ENCODE measurements at places on chromosomes 7 and 10.

DNA sequence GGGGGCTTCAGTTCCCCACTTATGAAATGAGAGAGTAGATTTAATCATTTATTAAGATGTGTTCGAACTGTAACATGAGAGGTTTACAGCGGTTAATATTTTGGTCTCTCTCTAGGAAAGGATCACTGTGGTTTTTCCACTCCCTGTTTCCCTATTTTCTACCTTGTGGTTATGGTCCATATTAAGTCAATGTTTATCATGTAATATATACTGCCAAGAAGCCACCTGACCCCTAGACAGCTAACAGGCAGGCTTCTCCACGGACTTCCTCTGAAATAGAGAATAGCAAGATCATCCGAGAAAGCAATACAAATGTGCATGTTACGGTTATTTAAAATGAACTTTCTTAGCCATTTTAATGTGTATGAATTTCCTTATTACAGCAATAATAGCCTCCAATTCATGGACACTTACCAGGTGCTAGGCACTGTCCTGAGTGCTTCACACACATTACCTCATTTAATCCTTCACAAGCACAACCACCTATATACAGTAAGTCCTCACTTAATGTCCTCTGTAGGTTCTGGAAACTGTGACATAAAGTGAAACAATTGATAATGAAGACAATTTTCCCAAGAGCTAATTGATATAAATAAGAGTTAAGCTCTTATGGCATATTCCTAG, 835 bp upstream of the COL28A1 start:
- no peak for DNase-seq

- no peak for DNase-seq
Measured at GRCh38 chr10:74391786-74392185, 240.8 kb downstream of the ADK start.

DNA sequence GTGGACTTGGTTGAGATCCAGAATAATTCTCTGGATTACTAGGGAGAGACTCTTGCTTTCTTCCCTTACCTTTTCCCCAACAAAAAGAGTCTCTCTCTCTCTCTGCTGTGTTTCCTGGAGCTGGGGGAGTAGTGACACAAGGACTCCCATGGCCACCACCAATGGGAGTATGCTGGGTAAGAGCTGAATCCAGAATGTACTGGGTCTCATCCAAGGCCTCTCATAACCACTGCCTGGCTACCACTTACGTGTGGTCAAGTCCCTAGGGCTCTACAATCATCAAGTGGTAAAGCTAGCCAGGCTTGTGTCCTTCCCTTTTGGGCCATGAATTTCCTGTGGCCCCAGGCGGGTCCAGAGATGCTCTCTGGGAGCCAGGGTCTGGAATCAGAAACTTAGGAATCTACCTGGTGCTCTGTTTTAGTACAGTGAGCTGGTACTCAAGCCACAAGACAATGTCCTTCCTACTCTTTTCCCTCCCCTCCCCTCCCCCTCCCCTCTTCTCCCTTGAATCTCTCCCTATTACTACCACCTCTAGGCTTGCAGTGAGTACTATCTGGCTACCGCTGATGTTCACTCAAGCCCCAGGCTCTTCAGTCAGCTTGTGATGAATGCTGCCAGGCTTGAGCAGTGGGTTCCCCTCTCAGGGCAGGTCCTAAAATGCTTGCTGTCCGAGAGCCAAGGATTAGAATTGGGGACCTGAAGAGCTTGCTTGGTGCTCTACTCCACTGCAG, 196.6 kb downstream of the BBS9 start:
- DNase-seq = no peak

- DNase-seq = no peak
Measured at GRCh38 chr7:111006691-111007090, 84.2 kb upstream of the LRRN3 start.

DNA sequence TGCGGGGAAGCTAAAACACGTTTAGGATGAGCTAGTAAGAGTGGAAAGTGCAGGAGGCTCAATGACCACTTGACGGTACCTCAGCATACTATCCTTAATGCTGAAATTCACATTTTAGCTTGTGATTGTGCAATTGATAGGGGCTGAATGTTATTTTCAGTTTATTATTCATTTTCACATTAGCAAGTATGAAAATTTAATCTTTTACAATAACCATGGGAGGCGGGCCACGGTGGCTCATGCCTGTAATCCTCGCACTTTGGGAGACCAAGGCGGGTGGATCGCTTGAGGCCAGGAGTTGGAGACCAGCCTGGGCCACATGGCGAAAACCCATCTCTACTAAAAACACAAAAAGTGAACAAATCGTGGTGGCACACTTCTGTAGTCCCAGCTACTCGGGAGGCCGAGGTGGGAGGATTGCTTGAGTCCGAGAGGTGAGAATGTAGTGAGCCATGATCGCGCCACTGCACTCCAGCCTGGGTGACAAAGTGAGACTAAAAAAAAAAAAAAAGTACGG, 22.0 kb upstream of the ANLN start:
- DNase-seq = no peak

DNA sequence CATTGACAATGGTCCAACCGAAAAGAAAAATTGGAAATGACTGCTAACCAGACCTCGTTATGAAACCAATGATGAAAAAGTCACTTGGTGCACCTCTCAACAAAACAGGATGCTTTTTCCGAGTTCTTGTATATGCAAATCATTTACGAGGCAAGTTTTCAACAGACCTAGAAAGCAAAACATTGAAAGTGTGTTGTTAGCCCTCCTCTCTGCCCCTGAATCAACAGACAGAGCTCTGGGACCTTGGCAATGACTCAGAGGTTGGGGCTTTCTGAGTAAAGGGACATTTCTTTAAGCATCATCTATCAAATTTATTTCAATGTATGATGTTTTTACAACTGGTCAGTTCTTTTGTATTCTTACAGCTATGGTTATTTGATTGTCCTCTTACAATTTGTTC, 16.3 kb upstream of the DKK1 start:
- no peak for DNase-seq

GRCh38 chr10:61841338-61841875, 60.1 kb upstream of the ARID5B start:
- no peak for DNase-seq

DNA sequence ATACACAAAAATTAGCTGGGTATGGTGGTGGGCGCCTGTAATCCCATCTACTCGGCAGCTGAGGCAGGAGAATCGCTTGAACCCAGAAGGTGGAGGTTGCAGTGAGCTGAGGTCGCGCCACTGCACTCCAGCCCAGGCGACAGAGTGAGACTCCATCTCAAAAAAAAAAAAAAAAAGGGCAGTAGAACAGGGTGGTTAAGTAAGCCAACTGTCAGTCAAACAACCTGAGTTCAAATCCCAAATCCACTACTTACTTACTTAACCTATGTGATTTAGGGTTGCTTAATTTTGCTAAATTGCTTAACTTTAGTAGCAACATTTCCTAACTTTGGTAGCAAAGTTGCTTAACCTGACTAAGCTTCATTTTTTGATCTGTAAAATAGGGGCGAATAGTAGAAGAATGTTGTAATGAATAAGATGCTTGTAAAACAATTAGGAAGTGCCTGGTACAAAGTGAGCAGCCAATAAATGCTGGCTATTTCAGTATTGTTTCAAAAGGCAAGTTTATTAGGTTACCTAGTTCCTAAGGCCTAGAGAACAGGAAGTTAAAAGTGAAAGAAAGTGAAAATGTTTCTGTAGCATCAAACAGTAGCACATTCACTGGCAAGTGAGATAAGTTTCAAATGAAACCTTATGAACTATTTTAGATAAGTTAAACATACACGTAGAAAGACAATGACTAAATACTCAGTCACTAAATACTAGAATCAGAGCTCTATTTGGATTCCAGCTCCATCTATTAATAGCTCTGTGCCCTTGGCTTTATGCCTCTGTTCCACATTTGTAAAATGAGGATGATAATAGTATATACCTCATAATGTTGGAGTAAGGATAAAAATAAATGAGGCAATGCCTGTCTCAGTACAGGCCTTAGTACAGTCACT, 64.3 kb downstream of the HOXA1 start:
- DNase-seq = peak; percentile 57

GRCh38 chr10:125091891-125092290, 68.5 kb downstream of the CTBP2 start:
- no peak for DNase-seq

DNA sequence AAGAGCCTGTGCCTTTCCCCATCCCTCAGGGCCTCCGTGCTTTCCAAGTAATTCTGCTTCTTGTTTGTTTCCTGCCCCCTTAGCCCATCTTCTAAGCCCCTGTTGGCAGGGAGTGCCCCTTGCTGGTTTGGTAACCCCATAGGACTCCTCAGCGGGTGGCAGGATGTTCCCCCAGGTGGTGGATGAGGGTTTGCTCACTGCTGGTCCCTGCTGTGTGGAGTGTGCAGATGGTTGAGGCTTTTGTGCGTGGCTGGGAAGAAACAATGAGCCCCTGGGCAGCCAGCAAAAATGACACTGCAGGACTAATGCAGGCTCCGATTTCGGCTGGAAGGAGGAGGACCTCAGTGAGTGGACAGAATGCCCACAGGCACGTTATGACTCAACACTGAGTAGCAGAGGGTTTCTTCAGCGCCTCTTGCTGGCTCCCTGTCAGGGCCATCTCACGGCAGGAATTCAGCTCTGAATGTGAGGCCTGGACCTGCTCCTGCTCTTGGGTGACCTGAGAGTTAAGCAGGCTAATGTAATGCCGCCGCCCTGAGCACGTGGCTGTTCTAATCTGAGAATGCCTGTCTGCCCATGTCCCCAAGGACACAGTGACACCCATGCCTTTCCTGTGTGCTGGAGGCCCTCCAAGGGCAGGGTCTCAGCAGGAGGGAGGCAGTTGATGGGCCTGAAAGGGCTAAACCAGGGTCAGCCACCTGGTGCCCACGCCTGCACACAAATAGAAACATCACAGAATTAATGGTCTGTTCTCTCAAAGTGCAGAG, 16.6 kb downstream of the BAG3 start:
- DNase-seq = no peak

- DNase-seq = no peak
Measured at GRCh38 chr7:157805713-157806112, 468.9 kb downstream of the DNAJB6 start.

DNA sequence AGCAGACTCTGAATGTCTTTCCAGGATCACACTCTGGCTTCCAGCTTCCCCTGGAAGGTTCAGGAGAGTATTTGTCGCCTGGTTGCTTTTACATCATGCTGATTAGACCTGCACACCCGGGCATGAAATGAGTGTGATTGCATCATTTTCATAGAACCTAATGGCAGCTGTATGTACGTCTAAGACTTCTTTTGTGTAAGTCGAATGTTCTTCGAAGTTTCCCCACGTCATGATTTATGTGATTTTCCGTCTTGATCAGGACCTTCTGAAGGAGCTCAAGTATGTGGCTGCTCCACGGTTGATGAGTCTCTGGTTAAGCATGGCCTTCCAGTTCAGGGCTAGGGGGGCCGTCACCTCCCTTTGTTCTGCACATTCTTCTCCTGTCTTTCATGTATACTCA, 4.5 kb downstream of the EIF4H start:
- no peak for DNase-seq
